Tracheal epithelial cell (primary cell): ENCODE measurements at places on chromosomes 6 and 20. TPM values are rescaled to one million over a fixed set of nuclear protein-coding genes. Genes with fewer than 3 reads are reported as not detected.

The BIRC7 gene
- 0.72 TPM in 1 of 2 replicates, not detected in the other for total RNA-seq

The F13A1 gene
- under 0.01 TPM in 1 of 2 replicates, not detected in the other for total RNA-seq

The NKAPL gene
- 0.21 and 0.48 TPM in 2 replicates for total RNA-seq

The TRAPPC3L gene
- total RNA-seq, result not detected in 2 replicates

The GRIK2 gene
- total RNA-seq, result 0.21 TPM in 1 of 2 replicates, not detected in the other

The PHACTR1 gene
- total RNA-seq, result 0.96 TPM in 1 of 2 replicates, not detected in the other

The FERMT1 gene
- 69.5 and 82.7 TPM in 2 replicates for total RNA-seq

The CLVS2 gene
- total RNA-seq, result not detected in 2 replicates

The GNAS-AS1 gene
- total RNA-seq, result 0.48 TPM in 1 of 2 replicates, not detected in the other

The CEBPB gene
- total RNA-seq, result 155 and 193 TPM in 2 replicates

The PBOV1 gene
- total RNA-seq, result not detected in 2 replicates

The EPHA7 gene
- 0.24 TPM in 1 of 2 replicates, not detected in the other for total RNA-seq

The UNC93A gene
- not detected in 2 replicates for total RNA-seq

The ERVFRD-1 gene
- total RNA-seq, result not detected in 2 replicates

The TSBP1 gene
- not detected in 2 replicates for total RNA-seq

The OLIG3 gene
- total RNA-seq, result not detected in 2 replicates

The DCBLD1 gene
- total RNA-seq, result 52.5 and 52.6 TPM in 2 replicates

The APCDD1L gene
- total RNA-seq, result 1.7 TPM in 1 of 2 replicates, not detected in the other
